ENCODE measurements at places on chromosomes 7 and 10.

DNA sequence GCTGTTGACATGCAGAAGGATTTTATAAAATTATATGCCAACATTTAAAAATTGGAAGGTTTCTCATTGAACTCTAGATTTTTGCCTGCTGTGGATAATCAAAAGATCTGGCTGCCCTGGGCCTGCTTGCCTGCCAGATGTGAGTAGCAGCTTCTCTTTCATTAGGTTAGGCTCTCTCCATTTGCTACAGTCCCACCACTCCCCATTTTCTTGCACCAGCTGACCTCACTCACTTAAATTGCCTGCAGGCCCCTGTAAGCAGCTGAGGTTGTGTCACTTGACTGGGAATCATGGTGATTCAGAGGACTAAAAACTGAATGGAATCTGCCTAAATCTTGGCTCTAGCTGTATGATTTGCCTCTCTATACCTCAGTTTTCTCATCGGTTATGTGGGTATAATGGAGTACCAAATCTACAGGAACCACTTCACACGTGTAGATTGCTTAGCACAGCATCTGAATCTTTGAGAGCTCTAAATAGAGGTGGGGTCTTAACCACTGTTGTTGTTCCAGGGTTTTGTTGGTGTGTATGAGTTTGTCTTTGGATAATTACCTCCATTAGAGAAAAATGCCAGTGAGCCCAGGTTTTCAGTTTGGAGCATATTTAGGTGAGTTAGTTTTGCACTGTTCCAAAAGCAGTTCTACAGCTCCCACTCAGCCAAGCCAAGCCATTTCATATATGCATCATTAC, 18.6 kb upstream of the RAPGEF5 start:
- no peak for DNase-seq

DNA sequence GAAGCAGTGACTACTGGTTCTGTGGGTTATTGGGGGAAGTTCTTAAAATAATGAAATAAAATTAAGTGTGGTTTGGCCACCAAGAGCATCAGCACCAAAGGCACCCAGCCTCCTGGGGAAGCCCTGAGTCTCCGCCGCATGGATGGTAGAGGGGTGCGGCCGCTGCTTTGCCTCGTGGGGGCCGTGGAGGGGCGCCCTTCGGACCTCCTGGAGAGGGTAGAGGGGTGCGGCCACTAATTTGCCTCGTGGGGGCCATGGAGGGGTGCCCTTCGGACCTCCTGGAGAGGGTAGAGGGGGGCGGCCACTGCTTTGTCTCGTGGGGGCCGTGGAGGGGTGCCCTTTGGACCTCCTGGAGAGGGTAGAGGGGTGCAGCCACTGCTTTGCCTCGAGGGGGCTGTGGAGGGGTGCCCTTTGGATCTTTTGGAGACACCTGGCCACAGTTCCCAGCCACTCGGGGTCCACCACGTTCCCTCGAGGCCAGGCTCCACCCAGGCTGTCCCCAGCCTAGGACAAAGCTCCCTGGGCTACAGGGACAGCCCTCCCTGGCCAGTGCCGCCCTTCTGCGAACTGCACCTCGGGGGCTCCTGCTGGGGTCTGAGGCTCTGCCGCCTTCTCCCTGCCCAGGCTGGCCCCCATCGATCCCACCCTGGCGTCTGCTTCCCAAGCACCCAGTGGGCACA, 535.1 kb downstream of the PTPRN2 start:
- no peak for DNase-seq

- DNase-seq: peak; percentile 92
Measured at GRCh38 chr7:126803060-126803665, 449.6 kb downstream of the GRM8 start.

DNA sequence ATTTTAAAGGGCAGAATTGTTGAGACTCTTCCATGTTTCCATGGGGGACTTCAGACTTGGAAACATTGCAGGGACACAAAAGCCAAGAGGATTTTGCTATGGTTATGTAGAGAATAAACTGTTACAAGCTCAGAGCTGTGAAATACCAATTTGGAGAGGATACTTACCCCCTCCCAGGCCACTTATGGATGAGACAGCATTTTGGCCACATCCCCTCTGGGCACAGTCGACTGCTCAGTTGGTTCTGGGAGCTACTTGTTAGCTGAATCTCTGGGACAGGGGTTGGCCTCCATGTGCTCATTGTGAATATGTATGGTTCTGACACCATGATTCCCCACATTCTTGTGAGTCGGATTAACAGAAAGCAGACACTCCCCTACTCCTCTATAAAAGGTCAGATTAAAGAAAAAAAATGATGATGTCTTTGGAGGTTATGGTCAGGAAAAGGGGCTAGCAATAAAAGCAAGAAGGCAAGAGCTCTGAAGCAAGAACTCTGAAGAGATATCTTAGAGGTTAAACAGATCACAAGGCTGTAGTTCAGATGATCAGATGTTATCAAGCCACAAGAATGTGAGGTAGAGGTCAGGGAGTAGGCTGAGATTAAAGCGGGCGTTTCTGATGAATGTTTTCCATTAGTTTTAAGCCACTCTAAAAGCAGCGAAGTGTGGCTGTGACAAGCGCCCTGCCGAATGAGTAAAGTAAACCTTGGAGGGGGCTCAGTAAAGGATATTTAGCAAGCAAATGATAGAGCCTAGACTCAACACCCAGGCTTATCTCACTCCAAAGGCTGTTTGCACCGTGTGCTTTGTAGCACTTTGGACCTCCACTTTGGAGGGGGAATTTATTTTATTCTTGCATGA, 17.2 kb downstream of the STAMBPL1 start:
- DNase-seq: peak; percentile 10

- DNase-seq: no peak
Measured at GRCh38 chr7:136664537-136664936, 203.9 kb upstream of the CHRM2 start.

DNA sequence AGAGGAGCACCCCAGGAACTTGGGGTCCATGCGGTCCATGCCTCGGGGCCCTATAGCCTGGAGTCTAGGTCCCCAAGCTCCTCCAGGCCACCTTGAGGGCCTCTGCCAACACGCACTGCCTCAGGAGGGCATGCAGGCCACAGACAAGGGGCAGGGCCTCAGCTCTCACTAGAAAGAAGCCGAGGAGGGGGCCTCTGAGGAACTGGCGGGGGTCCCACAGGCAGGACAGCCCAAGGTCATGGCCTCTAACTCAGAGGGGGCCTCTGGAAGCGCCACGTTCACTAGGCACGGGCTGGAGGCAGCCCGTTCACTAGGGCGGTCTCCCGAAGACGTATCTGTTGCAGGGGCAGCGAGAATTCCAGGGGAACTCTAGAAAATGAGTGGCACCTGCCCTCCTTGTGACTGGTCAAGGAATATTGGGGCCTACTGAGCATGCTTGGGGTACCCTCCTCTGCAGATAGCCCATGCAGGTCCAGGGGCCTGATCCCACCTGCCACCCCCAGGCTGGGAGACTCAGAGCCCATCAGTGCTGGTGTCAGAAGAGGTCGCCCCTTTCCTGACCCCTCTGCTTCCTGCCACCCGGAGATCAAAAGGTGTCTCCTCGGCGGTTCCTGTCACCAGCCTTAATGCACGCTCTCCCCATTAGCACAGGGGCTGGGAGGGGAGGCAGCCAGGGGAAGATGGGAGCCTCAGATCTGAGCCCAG, 86.7 kb upstream of the RET start:
- no peak for DNase-seq

DNA sequence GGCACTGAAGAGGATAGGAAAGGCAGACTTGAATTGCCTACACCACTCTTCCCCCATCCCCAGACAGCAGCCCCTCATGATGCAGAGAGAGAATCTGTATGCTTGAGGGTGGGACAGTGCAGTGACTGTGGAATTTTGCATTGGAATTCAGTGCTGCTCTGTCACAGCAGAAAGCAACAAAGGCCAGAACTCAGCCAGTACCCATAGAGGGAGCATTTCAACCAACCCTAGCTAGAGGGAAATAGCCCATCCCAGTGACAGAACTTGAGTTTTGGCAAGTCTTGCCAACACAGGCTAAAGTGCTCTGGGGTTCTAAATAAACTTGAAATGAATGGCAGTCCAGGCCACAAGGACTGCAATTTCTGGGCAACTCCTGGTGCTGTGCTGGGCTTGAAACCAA, 80.4 kb downstream of the TES start:
- DNase-seq: no peak

GRCh38 chr10:104076743-104077160, 8.9 kb downstream of the COL17A1 start:
- peak; percentile 29 for DNase-seq

GRCh38 chr10:125076891-125077541, 83.3 kb downstream of the CTBP2 start:
- DNase-seq: no peak

DNA sequence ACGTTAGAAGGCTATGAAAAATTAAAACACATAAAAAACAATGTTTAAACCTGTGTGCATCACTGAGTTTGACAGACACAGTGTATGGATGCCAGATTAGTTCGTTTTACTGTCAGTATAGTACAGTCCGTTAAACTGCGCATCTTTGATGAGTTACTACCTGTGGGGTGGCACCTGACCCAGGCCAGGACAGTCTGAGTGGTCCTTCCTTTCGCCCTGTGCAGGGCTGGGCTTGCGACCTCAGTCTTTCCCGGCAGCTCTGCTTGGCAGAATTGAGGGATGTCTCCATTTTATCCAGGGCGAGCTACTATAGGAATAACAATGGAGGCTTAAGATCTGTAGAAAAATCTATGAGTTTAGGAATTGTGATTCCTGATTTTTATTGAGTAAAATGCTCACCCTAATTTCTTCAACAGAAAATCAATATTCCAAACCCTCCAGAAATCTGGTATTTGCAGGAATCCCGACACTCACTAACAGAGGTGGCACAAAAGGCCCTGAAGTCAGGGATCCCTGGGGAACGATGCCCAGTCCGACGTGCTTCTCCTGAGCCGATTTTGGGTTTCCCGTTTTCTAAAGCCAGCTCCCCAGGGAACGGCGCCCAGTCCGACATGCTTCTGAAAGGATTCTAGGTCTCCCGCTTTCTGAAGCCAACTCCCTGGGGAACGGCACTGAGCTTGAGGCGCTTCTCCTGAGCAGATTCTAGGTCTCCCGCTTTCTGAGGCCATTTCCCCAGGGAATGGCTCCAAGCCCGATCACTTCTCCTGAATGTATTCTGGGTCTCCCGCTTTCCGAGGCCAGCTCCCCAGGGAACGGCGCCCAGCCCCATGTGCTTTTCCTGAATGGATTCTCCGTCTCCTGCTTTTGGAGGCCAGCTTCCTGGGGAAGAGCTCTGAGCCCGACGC, 377.6 kb downstream of the DNAJB6 start:
- no peak for DNase-seq

DNA sequence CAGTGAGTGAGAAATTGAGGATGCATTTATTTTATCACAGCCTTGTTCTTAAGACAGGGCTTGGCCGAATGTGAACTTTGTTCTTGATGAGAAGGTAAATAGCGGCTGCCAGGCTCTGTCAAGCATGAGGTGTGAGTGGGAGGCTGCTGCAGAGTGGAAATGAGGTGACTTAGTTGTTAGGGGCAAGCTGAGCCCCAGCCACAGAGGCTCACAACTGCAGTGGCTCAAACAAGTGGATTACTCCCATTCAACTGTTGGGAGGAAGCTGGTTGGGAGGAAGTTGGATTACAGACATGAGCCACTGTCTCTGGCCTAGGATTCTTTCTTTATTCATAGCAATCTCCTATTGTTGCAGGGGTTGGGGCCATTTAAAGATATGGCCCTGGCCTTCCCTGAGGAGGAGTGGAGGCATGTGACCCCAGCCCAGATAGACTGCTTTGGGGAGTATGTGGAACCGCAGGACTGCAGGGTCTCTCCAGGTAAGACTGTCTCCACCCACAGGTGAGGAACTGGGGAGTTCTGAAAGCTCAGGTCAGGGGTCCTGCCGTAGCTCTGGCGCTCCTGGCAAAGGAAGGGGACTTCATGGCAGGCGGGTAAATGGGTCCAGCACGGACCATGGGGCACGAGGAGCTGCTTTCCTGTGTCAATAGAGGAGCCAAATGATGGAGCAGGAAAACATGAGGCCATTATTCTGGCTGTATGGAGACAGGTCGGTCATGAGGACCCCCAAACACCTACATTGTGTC, 7.1 kb downstream of the ZSCAN25 start:
- no peak for DNase-seq

DNA sequence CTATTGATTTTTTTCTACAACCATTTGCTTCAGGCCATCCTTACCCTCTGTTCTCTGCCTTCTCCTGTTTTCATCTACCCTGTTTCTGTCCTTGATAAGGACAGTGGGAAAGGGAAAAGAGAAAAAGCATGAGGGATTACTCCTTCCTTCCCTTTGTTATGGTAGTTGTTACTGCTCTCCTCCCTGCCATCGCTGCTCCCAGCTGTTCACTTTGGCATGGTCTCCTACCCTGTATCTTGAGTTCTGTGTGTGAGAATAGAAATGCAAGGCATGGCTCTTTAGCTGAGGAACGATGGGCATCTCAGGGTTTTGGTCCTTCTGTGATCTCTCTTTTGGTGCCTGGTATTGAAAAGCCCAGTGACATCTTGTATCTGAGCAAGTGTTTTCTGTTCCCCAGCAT, 6.4 kb downstream of the CCSER2 start:
- no peak for DNase-seq

DNA sequence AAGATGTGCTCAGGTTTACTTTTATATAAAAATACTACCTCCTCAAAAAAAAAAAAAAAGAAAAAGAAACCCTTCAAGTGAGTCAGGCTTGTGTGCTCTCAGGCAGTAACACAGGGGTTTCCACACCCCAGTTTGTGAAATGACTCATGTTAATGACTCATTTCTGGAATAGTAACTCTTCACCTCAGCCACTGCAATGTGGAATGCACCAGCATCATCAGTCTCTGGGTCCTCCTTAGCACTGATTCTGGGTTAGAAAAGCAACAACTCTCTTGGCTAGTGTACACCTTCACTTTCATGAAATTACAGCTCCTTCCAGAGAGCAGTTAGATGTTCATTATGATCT, 110.6 kb downstream of the EMX2 start:
- DNase-seq: peak; percentile 18

DNA sequence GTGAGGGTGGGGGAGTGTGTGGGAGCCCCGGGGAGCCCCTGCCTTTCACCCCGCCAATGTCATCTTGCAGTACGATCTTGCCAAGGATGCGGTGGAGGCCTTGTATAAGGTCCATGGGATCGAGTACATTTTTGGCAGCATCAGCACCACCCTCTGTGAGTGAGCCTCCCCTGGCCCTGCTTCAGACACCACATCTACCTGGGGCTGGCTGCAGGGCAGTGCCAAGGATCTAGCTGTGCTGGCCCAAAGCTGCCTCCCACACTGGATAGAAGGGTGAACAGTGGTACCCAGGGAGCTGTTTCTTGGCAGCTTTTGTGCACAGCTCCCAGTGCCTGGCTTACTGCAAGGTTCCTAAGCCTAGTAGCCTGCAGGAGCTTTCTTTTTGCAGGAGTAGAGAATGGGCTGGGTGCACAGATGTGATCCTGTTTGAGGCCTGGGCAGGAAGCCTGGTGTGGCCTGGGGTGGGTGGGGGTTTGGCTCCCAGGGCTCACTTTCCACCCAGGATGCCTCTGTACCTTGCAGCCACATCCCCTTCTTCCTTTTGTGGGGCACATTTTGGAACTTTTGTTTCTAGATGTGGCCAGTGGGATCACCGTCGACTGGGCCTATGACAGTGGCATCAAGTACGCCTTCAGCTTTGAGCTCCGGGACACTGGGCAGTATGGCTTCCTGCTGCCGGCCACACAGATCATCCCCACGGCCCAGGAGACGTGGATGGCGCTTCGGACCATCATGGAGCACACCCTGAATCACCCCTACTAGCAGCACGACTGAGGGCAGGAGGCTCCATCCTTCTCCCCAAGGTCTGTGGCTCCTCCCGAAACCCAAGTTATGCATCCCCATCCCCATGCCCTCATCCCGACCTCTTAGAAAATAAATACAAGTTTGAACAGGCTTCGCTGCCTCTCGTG, 12.2 kb upstream of the CPA1 start:
- DNase-seq: no peak

- DNase-seq: no peak
Measured at GRCh38 chr10:119705434-119705831, 20.4 kb upstream of the INPP5F start.
